ENCODE measurements at places on chromosomes 13 and 19.

- peak; percentile 81 for DNase-seq
These were observed 627 bp downstream of the LIN7B start for GRCh38 chr19:49114630-49115363.

- DNase-seq, result no peak
These were observed 202.8 kb downstream of the EFNB2 start for GRCh38 chr13:106332621-106333020.

DNA sequence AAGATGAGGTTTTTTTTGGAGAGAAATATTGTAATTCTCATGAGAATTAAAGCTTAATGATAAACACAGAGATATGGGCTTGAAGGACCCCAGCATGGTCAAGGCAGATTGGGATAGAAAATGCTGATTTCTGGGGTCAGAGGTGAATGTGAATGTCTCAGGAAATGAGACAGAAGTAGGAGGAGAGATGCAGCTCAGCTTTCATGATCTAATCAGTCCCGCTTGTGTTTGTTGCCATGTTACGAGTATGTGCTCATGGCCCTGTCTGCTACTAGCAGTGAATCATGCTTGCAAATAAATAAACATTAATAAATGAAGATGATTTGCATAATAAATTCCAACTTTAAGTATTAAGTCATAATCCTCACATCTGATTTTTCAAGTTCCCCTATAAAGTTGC is 23.0 kb upstream of the NDFIP2 start:
- DNase-seq, result no peak

- peak; percentile 32 for DNase-seq
These were observed 2.0 kb downstream of the ZNF823 start for GRCh38 chr19:11736696-11737095.

DNA sequence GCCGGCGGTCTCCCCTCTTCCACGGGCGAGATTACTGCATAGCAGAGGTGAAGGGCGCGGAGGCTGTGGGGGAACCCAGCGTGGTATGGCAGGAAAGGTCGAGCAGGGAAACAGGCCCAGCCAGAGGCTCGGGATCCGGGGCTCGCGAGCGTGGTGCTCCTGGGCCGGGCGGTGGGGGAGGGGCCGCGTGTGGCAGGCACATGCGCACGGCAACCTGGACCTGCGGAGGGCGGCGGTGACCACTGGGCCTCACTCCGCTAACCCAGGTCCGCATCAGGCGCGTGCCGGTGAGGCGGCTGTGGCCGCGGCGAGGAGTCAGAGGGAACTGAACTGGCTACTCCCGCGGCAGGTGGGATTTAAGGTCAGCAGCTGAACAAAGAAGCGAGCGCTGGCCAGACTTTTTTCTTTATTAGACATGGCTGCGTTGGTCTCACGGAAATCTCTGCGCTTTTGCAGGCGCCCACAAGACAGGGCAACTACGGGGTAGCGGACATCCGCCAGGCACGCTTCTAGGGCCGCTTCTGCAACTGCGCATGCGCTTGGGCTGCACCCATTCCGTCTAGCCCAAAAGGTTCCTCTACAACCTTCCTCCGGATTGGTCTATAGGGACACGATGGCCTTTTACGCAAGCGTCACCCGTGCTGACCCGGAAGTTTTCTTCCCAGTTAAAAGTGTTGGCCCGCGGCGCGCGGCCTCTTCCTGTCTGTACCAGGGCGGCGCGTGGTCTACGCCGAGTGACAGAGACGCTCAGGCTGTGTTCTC is at the start of gene RPS5:
TSS of gene RPS5 (plus strand) at position 694 of the 762 bp plus-strand sequence. CDS start 869 bp downstream, outside the sequence.
- peak; percentile 100 for DNase-seq

GRCh38 chr13:40963927-40964326 is 55.2 kb downstream of the ELF1 start:
- no peak for DNase-seq

DNA sequence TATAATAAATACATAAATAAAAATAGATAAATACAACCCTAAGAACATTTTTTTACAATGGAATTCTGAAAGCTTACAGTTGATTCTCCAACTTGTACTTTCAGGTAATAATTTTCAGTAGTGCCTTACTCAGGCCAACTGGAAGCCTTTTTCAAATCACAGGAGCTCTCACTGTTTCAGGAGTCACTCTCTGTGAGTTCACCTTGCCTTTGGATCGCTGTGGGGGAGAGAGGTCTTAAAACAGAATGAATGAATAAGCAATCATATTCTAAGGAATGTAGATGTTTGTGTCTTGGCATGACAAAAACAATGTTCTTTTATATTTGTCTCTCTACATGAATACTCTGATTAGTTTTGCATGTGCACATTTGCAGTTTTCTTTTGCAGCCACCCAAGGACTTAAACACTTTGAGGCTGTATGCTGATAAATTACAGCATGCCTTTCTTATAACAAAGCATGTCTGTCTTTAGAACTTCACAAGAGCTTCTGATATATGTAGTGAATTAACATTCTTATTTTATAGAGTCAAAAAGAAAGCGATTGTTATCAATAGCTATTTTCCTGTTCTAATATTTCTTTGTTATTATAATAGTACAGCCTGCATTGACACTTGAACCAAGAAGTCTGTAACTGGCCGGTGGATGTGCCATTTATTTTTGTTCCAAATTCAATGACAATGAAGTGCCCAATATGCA is 1111.5 kb upstream of the ATXN8OS start:
- DNase-seq, result no peak

DNA sequence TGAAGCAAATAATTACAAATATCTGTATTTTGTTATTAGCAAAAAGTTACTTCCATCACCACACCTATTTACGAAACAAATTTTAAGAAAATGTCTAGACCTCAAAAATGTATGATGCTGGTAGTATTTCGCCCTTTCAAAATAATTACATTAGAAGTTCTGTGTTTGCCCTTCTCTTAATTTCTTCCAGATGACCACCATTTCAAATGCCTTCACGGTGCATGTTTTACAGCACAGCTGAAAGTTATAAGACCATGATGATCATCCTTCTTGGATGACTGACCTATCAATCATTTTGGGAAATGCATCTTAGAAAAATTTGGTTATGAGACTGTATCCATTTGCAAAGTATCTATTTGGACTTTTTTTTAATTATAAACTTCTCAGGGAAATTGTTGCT is 390.8 kb downstream of the SLITRK6 start:
- DNase-seq, result no peak

GRCh38 chr13:112446347-112446861 is 70.2 kb downstream of the SPACA7 start:
- DNase-seq, result no peak

GRCh38 chr13:42876887-42877545 is 95.6 kb downstream of the FAM216B start:
- DNase-seq, result peak; percentile 19

DNA sequence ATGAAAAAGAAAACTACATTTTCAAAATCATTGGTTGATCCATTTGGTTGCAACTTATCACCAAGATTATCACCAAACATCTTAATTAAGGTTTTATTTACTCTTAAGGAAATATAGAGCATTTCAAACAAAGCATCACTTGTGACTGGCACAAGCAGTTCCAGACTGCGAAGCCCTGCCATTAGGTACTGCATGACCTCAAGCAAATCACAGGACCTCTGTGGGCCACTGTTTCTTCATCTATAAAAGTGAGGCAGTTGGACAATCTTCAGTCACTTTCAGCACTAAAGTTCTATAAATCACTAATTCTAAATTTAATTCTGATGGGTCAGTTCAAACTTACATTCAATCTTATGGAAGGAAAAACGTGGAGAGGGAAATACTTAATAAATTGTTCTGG is 2.0 kb downstream of the ELF1 start:
- DNase-seq, result peak; percentile 6
